ENCODE measurements at places on chromosomes 3 and 15.

DNA sequence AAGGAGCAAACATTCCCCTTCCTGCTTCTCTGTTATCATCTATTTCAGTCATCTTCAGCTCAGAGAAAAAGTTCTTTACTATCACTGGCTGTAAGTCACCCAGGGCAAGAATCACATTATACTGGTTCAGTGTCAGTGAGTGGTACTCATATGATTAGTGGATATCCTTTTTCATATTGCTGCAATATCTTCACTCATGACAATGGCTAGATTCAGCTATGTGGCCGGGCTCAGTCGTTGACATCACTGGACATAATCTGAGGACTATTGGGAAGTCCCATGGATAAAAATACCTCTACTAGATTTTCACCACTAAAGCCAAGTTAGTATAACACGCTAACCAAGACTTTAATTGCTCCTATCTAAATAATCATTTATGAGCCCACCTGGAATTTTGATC, 91.3 kb upstream of the UBE2E2 start:
- DNase-seq = no peak
- no peak overlapping the region for H3K27ac ChIP-seq
- no peaks in the 10 kb centered on the region for H3K36me3 ChIP-seq

DNA sequence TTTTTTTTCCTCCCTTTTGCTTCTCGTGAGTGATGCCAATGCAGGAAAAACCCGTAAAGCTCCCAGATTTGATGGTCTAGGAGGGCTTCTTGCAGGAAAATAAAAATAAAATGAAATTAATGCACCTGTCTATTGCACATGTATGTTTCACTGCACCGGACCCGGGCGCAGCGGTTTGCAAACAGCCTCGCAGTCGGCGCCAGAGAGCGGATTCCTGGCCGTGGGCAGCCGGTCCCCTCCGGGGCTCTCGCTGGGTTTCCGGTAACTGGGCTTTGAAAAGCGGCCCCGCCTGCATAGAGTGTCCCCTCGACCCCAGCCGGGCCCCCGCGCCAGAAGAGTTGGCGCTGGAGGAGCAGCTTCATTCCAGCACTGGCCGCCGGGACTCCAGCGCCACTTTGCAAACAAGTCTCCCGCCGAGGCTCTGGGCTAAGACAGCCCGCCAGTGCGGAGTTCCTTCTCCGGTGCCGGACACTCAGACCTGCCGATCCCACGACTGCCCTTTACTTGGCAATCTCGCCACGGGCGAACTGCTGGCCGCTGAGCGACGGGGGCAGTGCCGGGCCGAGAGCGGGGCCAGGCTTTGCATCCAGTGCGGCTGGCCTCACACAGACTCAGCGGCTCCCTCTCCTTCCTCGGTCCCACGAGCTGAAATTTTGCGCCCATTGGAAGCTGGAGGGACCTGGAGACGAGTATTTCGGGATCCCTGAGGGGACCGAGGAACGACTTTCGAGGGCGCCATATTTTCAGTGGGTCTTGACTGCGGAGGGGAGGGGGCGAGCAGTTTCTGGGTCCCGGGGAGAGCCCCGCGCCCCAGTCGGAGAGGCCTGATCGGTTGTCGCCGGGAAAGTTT, 225.9 kb upstream of the C2CD4B start:
- H3K4me3 ChIP-seq = peak overlapping the region; percentile 94
- no peaks in the 10 kb centered on the region for H3K36me3 ChIP-seq
- H3K27me3 ChIP-seq = peaks cover 42% of the 10 kb centered on the region
- H3K4me1 ChIP-seq = peaks cover 3% of the 10 kb centered on the region
- peak overlapping the region; percentile 25 for H3K27ac ChIP-seq
- DNase-seq = peak; percentile 48

DNA sequence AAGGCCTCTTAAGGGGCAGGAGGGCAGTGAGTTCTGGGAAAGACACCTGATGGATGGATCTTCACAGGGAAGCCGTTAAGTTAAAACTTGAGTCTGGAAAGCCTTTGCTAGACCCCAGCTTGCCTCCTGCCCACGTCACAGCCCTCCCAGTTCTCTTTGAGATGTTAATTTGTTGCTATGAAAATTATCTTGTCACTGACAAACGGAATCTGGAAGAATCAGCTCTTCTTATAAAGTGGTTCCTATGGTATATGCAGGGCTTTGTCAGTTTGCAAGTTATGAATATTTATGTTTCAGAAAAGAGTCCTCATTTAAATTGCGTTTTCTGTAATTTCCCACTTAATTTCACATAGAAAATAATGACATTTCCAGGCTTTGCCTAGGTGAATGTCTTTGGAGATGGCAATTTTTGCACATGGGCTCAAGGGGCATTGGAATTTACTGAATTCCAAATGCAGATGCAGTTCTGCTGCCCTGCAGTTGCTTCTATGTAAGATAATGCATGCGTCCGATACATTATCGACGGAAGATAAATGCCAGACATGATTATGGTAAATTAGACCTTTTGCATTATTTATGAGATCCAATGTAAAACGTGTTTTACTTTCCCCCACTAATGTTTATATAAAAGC, 74.1 kb downstream of the CACNA2D3 start:
- peaks cover 8% of the 10 kb centered on the region for H3K4me1 ChIP-seq
- no peak overlapping the region for H3K4me3 ChIP-seq
- no peak overlapping the region for H3K27ac ChIP-seq
- DNase-seq = no peak

GRCh38 chr3:17845026-17845812, 102.8 kb upstream of the TBC1D5 start:
- DNase-seq = peak; percentile 51
- H3K27ac ChIP-seq = no peak overlapping the region
- H3K36me3 ChIP-seq = no peaks in the 10 kb centered on the region
- no peaks in the 10 kb centered on the region for H3K4me1 ChIP-seq
- H3K4me3 ChIP-seq = no peak overlapping the region

DNA sequence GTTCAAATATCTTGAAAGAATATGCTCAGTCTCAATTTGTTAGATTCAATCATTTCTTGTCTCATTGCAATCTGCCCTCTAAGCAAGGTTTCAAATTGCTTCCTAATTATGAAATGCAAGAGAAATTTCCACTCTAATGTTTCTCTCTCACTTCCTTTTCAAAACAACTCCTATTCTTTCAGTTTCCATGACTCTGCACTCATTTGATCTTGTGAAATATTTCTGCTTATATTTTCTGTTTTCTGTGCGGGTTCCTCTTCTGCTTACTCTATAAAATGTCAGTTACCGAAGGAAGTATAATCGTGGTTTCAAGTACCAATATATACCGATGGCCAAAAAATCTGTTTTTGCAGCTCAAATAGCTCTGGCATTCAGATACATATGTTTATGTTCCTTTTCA, 521.9 kb upstream of the NAALADL2 start:
- no peaks in the 10 kb centered on the region for H3K36me3 ChIP-seq
- no peak overlapping the region for H3K27ac ChIP-seq
- H3K4me1 ChIP-seq = peaks cover 3% of the 10 kb centered on the region
- no peaks in the 10 kb centered on the region for H3K27me3 ChIP-seq
- DNase-seq = no peak

GRCh38 chr3:138408751-138409570, 25.5 kb upstream of the ESYT3 start:
- peaks cover 16% of the 10 kb centered on the region for H3K36me3 ChIP-seq
- H3K4me3 ChIP-seq = no peak overlapping the region
- no peaks in the 10 kb centered on the region for H3K27me3 ChIP-seq

DNA sequence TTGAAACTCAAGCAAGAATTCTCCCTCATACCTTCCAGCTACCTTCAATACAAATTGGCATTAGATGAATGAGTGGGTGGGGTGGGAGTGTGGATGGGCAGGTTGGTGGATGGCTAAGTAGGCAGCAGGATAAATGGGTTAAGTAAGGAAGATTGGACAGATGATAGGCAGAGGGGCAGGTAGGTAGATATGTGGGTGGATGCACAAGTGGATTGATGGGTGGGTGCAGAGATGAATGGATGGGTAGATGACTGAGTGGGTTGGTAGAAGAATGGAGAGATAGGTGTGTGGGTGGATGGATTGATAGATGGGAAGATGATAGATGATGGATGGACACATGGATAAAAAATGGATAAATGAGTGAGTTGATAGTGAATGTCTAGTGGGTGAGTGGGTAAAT, 27.6 kb downstream of the VIPR1 start:
- no peak overlapping the region for H3K27ac ChIP-seq
- DNase-seq = no peak
- peaks cover 8% of the 10 kb centered on the region for H3K4me1 ChIP-seq
- H3K27me3 ChIP-seq = no peaks in the 10 kb centered on the region
- H3K4me3 ChIP-seq = no peak overlapping the region
- no peaks in the 10 kb centered on the region for H3K36me3 ChIP-seq

DNA sequence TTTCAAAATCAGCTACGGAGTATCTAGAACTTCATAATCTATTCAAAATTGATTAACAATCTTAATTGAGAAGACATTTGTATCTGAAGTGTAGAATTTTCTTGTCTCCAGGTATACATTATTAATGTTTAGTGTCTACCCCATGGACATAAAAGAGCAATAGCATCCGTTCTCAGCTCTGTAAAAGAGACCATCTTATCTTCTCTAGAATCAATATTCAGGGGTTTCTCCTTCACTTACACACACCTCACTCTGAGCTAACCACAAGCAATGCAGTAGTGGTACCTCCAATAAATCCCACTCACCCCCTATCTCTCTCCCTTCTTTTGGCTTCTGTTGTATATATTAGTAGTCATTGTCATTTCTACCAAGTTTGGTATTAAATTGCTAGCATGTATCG, 16.2 kb downstream of the MBNL1 start:
- no peak for DNase-seq
- no peaks in the 10 kb centered on the region for H3K27me3 ChIP-seq
- H3K4me3 ChIP-seq = no peak overlapping the region
- H3K4me1 ChIP-seq = peaks cover 49% of the 10 kb centered on the region

GRCh38 chr3:59482684-59483083, 432.9 kb upstream of the CFAP20DC start:
- no peaks in the 10 kb centered on the region for H3K36me3 ChIP-seq
- DNase-seq = no peak
- no peak overlapping the region for H3K27ac ChIP-seq

- H3K27ac ChIP-seq = no peak overlapping the region
- no peaks in the 10 kb centered on the region for H3K4me1 ChIP-seq
- H3K4me3 ChIP-seq = no peak overlapping the region
- no peak for DNase-seq
- H3K36me3 ChIP-seq = no peaks in the 10 kb centered on the region
Measured at GRCh38 chr3:56886314-56886713, 84.6 kb upstream of the ARHGEF3 start.

Data from cardiac muscle cell (in vitro differentiated cells and primary cell).